ENCODE measurements at places on chromosomes 4 and X. TPM values are rescaled to one million over a fixed set of nuclear protein-coding genes. Genes with fewer than 3 reads are reported as not detected.

Gene EREG
- total RNA-seq = 0.12 TPM

Gene SPANXA1
- total RNA-seq = not detected

Gene PIM2
- total RNA-seq = 3.2 TPM

Gene STATH
- not detected for total RNA-seq

Gene GABRQ
- not detected for total RNA-seq

Gene COX7B2
- total RNA-seq = not detected

Gene BCORL1
- total RNA-seq = 3.9 TPM

Gene MAP3K15
- not detected for total RNA-seq

Gene BLOC1S4
- total RNA-seq = 28.0 TPM

Gene ODAPH
- total RNA-seq = not detected

Gene XPNPEP2
- total RNA-seq = 13.9 TPM

Gene MEPE
- not detected for total RNA-seq

Gene RNF128
- total RNA-seq = not detected

Gene ARSJ
- 12.4 TPM for total RNA-seq

Gene GAGE12E
- total RNA-seq = not detected

Gene CT45A10
- total RNA-seq = not detected

Gene TXK
- not detected for total RNA-seq

Gene NSG1
- total RNA-seq = 33.4 TPM

Gene TKTL2
- not detected for total RNA-seq

Gene IQSEC2
- total RNA-seq = 11.7 TPM

Gene RIBC1
- 0.17 TPM for total RNA-seq

Gene DOK7
- total RNA-seq = not detected

Gene C4orf51
- total RNA-seq = not detected

All from pericardium fibroblast (primary cell).